ENCODE measurements at places on chromosomes 7 and 10. TPM values are rescaled to one million over a fixed set of nuclear protein-coding genes. Genes with fewer than 3 reads are reported as not detected.

PMPCB gene
- 105 TPM for total RNA-seq

SLC13A1 gene
- not detected for total RNA-seq

SPDYE9 gene
- total RNA-seq = 0.54 TPM

KIAA1217 gene
- total RNA-seq = 4.7 TPM

KLHDC10 gene
- total RNA-seq = 48.0 TPM

UBTD1 gene
- total RNA-seq = 3.8 TPM

FAM131B gene
- 0.06 TPM for total RNA-seq

SORCS1 gene
- total RNA-seq = 0.20 TPM

PKD1L1 gene
- total RNA-seq = 0.05 TPM

LYZL2 gene
- total RNA-seq = not detected

ZKSCAN1 gene
- 19.9 TPM for total RNA-seq

GPR15LG gene
- total RNA-seq = not detected

ZNF485 gene
- 6.9 TPM for total RNA-seq

GIMAP5 gene
- total RNA-seq = not detected

AKR1B1 gene
- 178 TPM for total RNA-seq

DNAH11 gene
- total RNA-seq = 0.40 TPM

IGFBP3 gene
- 359 TPM for total RNA-seq

CFAP43 gene
- 0.22 TPM for total RNA-seq

ADAP1 gene
- total RNA-seq = 10.0 TPM

SLC16A9 gene
- total RNA-seq = 5.7 TPM
